Ureter (tissue), 1 donor: ENCODE measurements at places on chromosomes 11 and 22.

- DNase-seq, result no peak
Measured at GRCh38 chr11:127218275-127218608, 217.7 kb upstream of the KIRREL3 start.

- DNase-seq, result peak; percentile 64
Measured at GRCh38 chr22:31210556-31211421, 1.3 kb upstream of the LIMK2 start.

DNA sequence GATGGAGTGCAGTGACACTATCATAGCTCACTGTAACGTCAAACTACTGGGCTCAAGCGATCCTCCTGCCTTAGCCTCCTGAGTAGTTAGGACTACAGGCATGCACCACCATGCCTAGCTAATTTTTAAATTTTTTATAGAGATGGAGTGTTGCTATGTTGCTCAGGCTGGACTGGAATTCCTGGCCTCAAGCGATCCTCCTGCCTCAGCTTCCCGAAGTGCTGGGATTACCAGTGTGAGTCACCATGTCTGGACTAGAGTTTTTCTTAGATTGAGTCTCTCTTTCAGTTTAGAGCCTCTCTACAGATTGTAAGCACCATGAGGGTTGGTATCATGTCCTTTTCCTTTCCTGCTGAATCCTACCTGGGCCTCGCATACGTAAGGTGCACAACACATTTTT lies 57.3 kb upstream of the ALKBH3 start:
- no peak for DNase-seq

DNA sequence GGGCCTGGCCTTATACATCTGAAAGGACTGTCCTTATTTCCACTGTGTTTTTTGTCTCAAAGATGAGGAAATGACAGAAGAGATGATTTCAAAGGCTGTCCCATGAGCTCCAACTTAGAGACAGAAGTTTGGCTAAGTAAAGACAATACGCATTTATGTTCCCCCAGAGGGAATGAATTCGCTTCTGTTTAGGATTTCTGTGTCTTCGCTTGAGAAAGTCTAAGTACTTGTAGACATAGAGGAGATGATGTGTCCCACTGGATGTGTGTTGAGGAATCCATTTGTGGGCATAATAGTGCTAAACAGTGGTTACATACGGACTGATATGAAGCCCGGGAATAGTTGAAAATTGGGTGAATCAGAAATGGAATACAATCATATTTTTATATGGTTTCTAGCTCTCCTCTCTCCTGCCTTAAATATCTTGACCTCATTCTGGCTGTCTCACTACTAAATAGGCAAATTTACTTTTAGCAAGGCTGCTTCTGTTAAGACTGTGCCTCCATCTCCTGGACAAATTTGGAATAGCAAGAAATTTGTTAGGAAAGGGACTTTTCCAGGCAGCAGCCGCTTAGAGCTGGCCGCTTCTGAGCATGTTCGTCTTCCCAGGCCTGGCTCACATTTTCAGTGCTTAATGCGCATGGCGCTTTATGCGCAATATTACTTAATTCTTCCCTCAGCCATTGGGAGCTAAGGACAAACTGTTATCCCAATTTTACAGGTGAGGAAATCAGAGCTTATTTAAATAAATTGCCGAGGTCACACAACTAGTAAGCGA lies 1.9 kb upstream of the PEX26 start:
- DNase-seq, result peak; percentile 72

GRCh38 chr11:10455637-10456487 lies 798 bp downstream of the AMPD3 start:
- DNase-seq, result peak; percentile 81

GRCh38 chr11:86047275-86047991 lies 21.5 kb downstream of the PICALM start:
- no peak for DNase-seq

DNA sequence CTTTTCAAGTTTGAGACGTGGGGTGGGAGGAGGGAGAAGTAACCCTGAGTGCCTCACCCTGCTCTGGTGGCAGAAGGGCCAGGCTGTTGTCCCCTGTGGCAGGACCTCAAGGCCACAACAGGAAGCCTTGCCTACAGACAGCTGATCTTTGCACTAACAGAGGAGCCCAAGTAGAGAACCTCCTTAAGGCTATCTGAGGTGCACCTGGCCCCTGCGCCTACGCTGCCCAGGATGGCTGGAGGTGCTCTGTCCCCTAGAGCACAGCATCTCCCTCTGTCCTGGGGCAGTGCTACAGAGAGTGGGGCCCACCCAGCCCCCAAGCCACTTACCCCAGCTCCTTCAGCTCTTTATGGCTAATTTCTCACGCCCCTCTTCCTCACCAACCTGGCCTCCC lies 27.0 kb downstream of the MYO7A start:
- no peak for DNase-seq

DNA sequence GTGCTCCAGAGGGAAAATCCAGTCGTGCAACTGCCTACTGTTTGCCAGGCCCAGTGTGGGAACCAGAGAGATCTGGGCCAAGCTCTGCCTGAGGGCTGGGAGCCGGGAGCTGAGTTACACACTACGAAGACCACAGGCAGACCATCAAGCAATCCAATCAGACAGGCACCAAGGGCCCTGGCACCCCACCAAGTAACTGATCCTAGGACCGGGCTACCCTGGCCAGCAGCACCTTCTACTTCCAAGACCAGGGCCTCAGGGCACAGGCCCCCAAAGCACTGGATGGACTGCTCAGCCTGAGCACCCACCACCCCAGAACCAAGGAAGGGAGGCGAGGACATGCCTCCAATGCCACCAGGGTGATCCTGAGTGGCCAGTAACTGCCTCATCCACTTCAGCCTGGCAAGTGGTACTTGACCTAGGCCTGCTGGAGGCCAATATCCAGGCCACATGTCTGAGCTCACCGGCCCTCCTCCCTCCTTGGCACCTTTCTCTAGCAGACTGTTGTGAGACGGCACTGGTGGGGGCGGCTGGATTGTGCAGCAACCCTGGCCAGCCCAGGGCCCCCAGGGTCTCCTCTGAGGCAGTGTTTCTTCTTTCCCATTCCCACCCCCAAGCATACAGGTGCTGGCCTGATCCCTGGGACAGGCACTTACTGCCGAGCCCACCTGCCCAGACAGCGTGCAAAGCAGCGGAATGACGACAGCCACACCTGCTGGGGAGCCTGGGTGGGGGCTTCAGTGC lies 20.7 kb upstream of the ARFGAP3 start:
- DNase-seq, result no peak

DNA sequence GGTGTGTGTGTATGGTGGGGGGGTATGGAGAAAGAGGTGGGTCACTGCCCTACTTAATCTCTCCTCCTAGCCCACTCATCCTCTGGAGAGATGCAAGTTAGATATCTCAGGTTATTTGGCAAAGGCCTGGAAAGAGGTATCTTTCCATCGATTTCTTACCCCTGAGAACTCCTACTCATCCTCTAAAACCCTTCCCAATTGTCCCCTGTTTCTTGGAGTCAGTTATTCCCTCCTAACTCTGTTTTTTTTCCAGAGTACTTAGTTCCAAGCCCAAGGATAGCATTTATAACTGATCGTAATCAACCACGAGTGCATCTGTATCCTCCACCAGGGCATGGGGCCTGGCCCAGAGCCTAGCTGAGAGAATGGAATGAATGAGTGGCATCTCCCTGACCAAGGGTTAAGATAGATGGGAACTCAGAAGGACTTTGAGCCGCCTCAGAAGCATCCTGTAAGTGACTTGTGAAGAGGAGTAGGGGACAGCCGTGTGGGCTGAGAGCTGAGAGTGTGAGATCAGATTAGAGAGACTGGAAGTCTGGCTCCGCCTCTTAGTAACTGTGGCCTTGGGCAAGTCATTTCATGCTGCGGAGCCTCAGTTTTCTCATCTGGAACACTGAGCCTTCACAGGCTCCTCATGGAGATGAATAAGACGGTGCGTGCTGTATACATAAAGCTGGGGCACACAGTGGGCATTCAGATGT lies 16.2 kb downstream of the CD6 start:
- no peak for DNase-seq

DNA sequence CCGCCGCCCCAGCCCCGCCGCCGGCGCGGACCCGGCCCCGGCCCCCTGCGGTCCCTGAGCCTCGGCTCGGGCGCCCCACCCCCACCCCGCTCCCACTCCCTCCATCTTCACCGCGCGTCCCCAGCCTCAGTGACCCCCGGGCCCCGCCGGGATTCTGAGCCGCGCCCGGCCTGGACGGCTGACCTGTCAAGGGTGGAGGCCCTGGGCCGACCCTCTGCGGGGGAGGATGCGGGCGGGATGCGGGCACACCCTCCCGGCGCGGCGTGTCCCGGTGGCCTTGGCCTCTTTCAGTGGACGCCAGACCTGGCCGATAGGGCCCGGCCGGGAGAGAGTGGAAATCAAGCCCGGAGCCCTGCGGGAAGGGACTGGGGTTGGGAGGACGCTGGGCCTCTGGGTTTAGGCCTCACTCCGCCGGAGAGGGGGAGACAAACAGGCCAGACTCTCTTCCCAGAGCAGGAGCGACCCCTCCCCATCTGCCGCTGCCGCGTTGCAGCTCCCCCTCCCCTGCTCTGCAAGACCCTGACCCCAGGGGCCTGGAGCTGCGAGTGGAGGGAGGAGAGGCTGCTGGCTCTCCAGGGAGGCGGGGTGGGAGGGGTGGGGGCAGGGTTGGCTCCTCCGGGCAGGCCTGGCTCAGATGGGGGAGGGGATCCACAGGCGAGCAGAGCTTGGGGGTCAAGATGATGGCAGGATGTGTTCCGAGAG lies 525 bp downstream of the MAPK8IP2 start:
- no peak for DNase-seq

DNA sequence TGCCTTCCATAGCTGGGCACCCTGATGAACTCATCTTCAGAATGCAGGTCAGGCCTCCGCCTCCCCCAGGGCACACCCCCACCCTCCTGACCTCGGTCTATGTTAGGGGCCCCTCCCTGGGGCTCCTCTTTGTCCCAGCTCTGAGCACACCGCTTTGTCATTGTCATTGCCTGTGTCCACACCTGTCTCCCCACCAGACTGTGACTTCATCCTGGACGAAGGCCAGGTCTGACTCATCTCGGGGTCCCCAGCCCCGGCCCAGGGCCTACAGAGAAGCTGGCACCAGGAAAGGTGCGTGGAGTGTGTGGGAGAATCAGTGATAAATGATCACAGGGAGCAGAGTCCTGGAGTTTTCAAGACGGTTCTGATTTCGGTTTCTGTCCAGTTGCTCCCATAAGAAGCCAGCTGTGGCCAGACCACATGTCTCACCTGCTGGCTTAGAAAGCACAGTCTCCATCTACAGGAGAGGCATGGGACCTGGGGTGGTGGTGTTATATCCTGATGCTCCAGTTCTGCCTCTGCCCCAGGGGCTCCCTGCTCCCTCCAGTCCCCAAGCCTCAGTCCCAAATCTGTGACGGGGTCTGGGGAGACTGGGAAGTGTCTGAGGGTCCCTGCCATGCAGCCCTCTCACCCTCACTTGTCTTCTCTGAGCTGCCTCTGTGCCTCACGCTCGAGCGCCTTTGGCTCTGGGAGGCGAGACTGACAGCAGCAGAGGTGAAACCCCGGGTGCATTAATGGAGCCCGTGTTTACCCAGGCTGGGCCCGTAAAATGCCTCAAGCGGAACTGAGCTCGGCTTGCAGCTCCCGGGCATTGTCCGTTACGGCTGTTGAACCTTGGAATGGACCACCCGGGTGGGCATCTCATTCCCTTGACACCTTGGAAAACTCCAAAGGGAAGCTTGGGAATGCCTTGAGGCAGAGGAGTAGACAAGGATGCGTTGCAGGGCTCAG lies 85.5 kb upstream of the WNT11 start:
- no peak for DNase-seq

- DNase-seq, result no peak
Measured at GRCh38 chr11:95241681-95242081, 10.7 kb upstream of the SESN3 start.

GRCh38 chr11:68847395-68847794 lies 5.7 kb upstream of the CPT1A start:
- no peak for DNase-seq

GRCh38 chr11:117612177-117612576 lies 184.8 kb downstream of the DSCAML1 start:
- no peak for DNase-seq

DNA sequence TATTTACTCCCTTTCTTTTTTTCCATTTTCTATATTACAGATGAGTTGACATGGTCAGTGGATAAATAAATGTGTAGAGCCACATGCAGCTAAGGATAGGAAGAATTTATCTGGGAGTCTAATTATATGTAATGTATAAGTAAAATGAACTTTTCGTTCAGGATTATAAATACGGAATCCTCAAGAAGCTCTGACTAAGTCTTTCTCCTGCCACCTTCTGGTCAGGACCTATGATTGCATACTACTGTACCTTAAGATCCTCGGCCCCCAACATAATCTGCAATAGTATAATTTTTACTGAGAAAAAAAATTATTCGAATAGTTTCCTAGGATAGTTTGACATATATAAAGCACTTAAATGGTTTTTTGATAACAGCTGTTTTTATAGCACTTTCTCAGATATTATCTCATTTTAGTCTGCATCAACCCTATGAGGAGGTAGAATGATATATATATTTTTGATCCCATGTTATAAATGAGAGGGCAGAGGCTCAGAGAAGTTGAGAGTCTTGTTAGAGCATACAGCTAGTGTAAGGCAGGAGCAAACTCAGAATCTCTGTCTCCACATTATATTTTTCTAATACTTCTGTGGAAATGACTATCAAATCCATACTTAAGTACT lies 36.1 kb downstream of the CCDC90B start:
- no peak for DNase-seq

- peak; percentile 61 for DNase-seq
Measured at GRCh38 chr22:43014316-43014868, 557 bp downstream of the PACSIN2 start.

GRCh38 chr11:2368851-2369180 lies 8.3 kb upstream of the CD81 start:
- no peak for DNase-seq

GRCh38 chr11:12968101-12968500 lies 41.0 kb upstream of the RASSF10 start:
- no peak for DNase-seq

- no peak for DNase-seq
Measured at GRCh38 chr11:105226091-105226490, 86.5 kb upstream of the CARD18 start.

GRCh38 chr22:30197389-30197788 lies 49.2 kb downstream of the LIF start:
- no peak for DNase-seq

- no peak for DNase-seq
Measured at GRCh38 chr11:67030976-67031375, 8.0 kb downstream of the SYT12 start.

DNA sequence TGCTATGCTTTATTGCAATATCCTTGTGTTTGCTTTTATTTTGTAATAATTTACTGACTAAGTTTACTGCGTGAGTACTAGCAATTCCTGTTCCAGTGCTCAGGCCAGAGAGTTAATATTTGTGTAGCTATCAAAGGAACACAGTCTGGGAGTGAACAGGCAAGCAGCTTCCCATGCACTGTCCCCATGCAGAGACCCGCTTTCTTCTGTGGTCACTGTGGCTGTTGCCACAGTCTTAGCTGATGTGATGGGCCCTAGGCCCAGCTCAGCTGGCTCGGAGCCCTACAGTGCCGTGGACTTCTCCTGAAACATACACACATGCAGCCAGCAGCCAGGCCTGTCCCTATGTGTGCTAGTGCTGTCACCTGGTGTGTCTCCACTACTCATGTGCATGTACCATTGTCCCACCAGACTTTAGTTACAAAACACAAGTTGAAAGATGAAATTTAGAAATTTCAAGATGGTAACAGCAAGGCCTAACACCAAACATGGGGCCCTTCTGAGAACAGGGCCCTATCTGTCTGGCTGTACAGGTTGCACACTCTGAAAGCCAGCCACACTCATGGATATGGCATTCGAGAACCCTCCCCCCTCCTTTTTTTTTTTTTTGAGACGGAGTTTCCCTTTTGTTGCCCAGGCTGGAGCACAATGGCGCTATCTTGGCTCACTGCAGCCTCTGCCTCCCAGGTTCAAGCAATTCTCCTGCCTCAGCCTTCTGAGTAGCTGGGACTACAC lies 12.3 kb upstream of the SCUBE2 start:
- no peak for DNase-seq
